Heart right ventricle (tissue), 16 donors: ENCODE measurements at places on chromosomes 3 and 15.

DNA sequence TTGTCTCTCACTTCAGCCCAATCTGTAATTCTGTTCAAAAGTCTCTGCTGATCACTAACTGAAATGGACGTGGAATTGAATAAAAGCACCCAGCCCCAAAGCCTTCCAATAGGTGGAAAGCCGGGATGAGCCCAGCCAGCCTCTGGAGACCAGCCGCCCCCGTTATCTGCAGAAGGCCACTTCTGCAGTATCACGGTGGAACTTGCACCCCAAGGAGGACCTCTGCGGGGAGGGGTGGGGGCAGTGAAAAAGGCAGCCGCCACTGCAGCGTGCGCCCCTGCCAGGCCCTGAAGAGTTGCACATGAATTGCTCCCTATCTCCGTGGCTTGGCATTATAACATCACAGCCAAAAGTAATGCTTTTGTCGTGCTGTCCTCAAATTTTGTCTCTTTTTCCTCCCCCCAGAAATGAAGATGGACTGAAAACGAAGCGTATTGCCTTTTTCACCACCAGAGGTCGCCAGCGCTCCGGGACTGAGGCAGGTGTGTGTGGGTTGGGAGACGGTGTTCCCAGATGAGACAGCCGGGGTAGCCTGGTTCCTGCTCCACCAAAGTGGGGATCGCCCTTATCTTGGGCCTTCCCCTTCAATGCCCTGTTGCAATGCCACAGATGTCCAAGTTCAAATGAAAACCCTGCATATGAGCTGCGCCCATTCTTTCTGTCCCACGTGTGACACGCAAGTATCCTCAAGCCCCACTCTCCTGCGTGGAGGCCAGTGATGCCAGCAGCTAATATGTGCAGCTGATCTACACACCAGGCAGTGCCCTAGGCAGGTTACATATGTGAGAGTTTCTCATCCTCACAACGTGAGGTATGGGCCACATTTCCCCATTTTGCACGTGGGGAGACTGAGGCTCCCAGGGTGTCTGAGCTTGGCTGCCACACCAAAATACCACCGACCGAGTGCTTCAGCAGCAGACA, 96.0 kb downstream of the LRRK1 start:
- no peak overlapping the region for H3K27ac ChIP-seq
- no peak overlapping the region for H3K4me3 ChIP-seq
- no peaks in the 10 kb centered on the region for H3K36me3 ChIP-seq
- no peaks in the 10 kb centered on the region for H3K27me3 ChIP-seq

DNA sequence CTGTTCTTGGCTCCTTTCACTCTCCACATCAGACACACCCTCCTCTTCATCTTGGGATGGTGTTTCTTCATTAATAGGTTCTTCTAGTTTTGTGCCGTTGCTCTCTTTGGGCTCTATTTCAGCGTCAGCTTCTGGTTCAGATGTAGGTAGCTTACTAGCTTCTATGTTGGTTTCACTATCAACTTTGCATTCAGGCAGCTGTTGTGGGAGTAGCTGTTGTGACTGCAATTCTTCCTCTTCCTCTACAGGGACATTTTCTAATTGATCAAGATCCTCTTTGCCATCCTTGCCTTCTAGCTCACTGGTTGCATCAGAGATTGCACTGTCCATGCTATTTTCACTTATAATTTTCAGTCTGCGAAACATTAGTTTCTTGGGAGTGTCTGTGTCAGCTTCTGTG, 80.1 kb downstream of the SETD2 start:
- no peak overlapping the region for H3K4me3 ChIP-seq
- H3K4me1 ChIP-seq = no peaks in the 10 kb centered on the region
- no peak overlapping the region for H3K27ac ChIP-seq

DNA sequence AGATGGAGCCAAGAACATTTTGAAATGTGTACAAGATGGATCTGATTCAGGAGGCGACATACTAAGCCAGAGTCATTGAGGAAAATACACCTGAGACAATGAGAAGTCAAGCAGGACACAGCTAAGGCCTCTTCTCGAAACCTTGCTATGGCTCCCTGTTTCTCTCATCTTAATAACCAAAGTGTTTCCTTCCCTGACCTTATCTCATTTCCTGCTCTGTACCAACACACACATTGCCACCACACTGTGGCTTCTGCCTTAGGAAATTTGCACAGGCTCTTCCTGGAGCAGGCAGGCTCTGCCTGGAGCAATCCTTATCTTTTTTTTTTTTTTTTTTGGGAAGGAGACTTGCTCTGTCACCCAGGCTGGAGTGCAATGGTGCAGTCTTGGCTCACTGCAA, 36.6 kb downstream of the OXSM start:
- no peak overlapping the region for H3K27ac ChIP-seq
- H3K4me3 ChIP-seq = no peak overlapping the region
- H3K27me3 ChIP-seq = no peaks in the 10 kb centered on the region
- H3K36me3 ChIP-seq = no peaks in the 10 kb centered on the region
- no peaks in the 10 kb centered on the region for H3K4me1 ChIP-seq
- no peak for DNase-seq

- no peaks in the 10 kb centered on the region for H3K27me3 ChIP-seq
- H3K36me3 ChIP-seq = no peaks in the 10 kb centered on the region
- H3K4me1 ChIP-seq = peaks cover 86% of the 10 kb centered on the region
- DNase-seq = peak; percentile 93
Observed at GRCh38 chr3:9422712-9423424, 25.5 kb downstream of the SETD5 start.

- H3K27ac ChIP-seq = no peak overlapping the region
- no peak for DNase-seq
- no peaks in the 10 kb centered on the region for H3K27me3 ChIP-seq
Observed at GRCh38 chr15:73683257-73683776, 866 bp upstream of the CD276 start.

DNA sequence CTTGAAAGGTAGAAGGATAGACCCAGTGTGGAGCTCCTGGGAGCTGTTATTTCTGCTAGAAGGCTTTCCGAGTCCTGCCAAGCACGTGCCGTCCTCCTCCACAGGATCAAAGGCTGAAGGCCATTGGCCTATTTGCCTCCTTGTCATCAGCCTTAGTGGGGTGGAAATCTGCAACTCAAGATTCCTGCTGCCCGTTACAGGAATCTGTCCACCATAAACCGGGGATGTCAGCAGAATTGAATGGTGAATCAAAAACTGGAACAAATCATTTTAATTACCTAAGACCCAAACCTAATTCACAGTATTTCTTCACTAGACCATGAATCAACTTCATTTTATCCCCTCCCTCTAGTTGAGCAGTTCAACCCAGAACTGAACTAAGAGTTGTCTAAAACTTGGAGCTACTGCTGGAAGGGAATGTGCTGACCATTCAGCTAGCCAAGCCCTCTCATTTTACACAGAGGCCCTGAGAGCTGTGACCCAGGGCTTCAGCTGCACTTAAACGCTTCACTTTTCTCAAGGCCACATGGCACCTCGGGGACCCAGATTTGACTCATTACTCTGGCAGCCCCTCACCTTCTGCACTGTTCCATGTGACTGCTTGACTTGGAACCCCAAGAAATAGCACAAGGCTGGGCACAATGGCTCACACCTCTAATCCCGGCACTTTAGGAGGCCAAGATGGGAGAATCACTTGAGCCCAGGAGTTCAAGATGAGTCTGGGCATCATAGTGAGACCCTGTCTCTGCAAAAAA, 36.8 kb upstream of the KIF23 start:
- DNase-seq = no peak
- no peak overlapping the region for H3K27ac ChIP-seq
- H3K36me3 ChIP-seq = no peaks in the 10 kb centered on the region

GRCh38 chr15:31016446-31016915, 25.1 kb upstream of the MTMR10 start:
- H3K27ac ChIP-seq = no peak overlapping the region
- H3K4me1 ChIP-seq = no peaks in the 10 kb centered on the region
- H3K4me3 ChIP-seq = no peak overlapping the region
- no peaks in the 10 kb centered on the region for H3K36me3 ChIP-seq

DNA sequence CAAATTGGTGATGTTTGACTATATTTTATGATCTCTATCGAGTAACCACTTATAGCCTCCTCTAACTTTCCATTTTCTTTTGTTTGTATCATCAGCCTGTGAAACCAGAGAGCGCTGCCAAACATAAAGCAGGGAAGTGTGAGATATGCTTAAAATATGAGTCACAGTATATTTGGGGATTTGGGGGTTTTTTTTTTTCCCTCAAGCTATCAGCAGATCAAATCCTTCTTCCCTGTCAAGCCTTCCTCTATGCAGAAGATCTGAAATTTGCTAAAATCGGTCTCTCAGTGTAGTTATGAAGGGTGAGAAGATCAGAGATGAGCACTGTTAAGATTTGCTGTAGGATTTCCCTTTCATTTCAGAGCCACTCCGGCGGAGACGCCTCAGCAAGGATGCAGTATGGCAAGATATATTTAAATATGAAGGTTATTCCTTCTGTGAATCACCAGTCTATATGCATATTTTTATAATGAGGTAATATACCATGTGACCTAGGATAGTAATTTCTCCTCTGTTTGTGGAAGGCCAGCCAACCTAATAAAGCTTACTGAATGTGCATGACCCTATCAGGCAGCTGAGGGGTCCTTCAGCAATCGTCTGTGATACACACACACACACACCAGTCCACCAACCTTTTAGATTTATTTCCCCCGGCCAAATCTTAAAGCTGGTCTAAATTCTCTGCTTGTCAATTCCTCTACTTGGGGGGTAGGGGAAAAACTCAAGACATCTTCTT, 474.1 kb downstream of the FOXP1 start:
- H3K36me3 ChIP-seq = no peaks in the 10 kb centered on the region
- no peak overlapping the region for H3K27ac ChIP-seq
- no peak overlapping the region for H3K4me3 ChIP-seq
- H3K4me1 ChIP-seq = peaks cover 50% of the 10 kb centered on the region
- no peaks in the 10 kb centered on the region for H3K27me3 ChIP-seq

DNA sequence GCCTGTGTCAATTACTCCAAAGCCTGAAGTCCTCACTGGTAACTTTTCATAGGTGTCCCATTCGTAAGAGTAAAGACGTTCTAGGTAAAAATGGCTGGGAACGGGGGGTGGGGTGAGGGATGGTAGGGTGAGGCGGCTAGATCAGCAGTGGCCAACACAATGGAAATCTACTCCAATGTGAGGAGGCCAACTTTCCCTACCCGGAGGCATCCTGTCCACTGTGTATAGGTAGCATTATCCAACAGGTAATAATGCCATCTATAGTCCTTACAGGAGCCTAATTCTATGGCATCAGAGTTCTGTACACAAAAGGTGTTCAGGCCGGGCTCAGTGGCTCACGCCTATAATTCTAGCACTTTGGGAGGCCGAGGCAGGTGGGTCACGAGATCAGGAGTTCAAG, 29.1 kb downstream of the HDC start:
- no peak for DNase-seq
- H3K4me3 ChIP-seq = no peak overlapping the region
- no peak overlapping the region for H3K27ac ChIP-seq
- H3K36me3 ChIP-seq = no peaks in the 10 kb centered on the region
- no peaks in the 10 kb centered on the region for H3K27me3 ChIP-seq
- no peaks in the 10 kb centered on the region for H3K4me1 ChIP-seq

DNA sequence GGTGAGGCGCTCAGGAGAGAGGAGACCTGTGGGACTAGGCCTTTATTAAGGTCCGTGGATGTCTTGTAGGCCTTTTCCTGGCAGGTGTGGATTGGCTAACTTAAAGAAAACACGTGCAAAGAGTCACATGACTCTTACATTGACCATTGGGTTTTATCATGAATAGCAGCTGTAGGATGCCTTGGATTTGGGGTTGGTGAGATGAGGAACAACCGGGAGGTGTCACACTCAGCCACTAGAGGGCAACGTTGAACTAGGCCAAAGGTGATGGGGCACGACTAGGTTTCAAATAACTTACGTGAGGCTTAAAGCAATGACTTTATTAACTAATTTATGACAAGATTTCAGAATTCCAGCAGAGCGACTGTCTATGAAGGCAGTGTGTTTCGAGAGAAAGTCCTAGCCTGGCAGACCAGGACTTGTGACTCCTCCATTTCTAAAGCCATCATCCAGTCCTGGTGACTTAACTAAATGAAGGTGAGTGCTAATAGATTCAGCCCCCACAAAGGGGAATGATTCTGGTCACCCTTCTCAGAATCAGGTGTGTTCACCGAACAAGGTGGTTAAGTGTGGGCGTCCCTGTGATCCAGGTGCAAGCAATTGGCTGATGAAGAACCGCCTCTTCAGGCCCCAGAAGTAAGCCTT, 345.6 kb downstream of the MCTP2 start:
- H3K4me1 ChIP-seq = no peaks in the 10 kb centered on the region
- H3K36me3 ChIP-seq = no peaks in the 10 kb centered on the region
- peaks cover 5% of the 10 kb centered on the region for H3K27me3 ChIP-seq
- H3K4me3 ChIP-seq = no peak overlapping the region

DNA sequence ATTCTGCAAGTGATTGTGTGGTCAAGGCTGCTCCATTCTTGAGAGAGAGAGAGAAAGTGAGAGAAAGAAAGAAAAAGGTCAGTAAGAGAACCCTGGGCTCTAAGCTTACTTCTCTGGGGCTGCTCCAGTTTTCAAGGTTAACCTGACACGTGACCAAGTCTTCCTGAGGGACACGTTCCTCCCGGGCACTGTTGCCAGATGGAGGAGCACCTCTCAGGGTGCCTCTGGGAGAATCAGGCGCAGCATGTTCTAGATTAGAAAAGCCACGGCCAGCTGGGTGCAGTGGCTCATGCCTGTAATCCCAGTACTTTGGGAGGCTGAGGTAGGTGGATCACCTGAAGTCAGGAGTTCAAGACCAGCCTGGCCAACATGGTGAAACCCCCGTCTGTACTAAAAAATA, 60.8 kb downstream of the ITGA11 start:
- no peaks in the 10 kb centered on the region for H3K36me3 ChIP-seq
- H3K27ac ChIP-seq = peak overlapping the region; percentile 31
- no peaks in the 10 kb centered on the region for H3K27me3 ChIP-seq
- H3K4me3 ChIP-seq = no peak overlapping the region

- no peak for DNase-seq
- H3K36me3 ChIP-seq = no peaks in the 10 kb centered on the region
- no peak overlapping the region for H3K4me3 ChIP-seq
- H3K27ac ChIP-seq = no peak overlapping the region
- no peaks in the 10 kb centered on the region for H3K27me3 ChIP-seq
Observed at GRCh38 chr3:190193210-190193609, 72.5 kb upstream of the P3H2 start.

DNA sequence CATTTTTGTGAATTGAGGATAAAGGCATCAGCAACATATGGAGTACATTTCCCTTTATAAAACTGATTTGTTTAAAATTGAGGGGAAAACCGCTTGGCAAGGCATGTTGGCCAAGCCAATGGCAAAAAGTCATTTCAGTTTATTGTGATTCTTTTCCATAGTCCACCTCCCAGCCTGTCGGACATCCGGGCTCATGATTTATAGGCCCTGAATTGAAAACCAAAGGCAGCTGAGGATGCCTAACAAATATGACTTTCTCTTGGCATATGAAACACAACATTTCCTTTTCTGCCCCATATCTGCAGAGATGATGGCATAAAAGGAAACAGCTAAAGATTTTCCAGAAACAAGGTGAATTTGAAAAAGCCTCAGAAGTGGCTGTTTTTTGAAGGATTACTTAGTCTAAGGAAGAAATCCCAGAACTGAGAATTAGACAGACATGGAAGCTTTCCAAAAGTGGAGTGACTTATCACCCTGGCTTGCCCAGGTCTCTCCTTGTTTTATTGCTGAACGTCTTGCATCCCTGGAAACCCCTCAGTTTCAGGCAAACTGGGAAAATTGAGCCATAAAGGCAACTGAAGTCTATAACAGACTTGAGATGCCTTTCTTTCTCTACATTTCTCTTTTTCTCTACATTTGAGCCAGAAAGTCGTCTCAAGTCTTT, 74.0 kb downstream of the COL8A1 start:
- no peak overlapping the region for H3K27ac ChIP-seq
- H3K27me3 ChIP-seq = no peaks in the 10 kb centered on the region
- no peak for DNase-seq
- no peaks in the 10 kb centered on the region for H3K36me3 ChIP-seq
- H3K4me1 ChIP-seq = no peaks in the 10 kb centered on the region
